Breast epithelium (tissue), 4 donors: ENCODE measurements at places on chromosomes 6 and 20. TPM values are rescaled to one million over a fixed set of nuclear protein-coding genes. Genes with fewer than 3 reads are reported as not detected.

HDDC2 gene
- 88.1 TPM for total RNA-seq

MMUT gene
- 17.0 TPM for total RNA-seq

DNA sequence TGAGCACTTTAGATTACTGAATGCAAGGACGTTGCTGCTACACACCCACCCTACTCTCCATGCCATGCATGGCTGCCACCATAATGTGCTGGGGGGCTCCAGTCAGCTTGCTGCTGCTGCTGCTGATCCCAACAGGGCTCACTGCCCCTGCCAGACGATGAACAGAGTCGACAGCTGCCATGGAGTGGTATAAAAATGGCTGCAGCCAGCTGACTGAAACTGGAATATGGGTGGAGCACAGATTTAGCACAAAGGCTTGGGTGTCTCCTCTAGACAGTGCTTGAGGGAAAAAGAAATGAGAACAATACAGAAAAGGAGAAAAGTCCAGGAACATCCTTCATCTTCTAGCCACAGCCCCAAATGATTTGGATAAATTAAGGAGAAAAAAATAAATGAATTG, 150.7 kb downstream of the PDSS2 start:
- H3K27me3 ChIP-seq: no peaks in the 10 kb centered on the region
- no peaks in the 10 kb centered on the region for H3K36me3 ChIP-seq
- no peaks in the 10 kb centered on the region for H3K4me1 ChIP-seq
- no peak overlapping the region for H3K4me3 ChIP-seq

GRCh38 chr6:13189710-13190109, 138.6 kb downstream of the TBC1D7 start:
- H3K27me3 ChIP-seq: no peaks in the 10 kb centered on the region
- H3K4me1 ChIP-seq: no peaks in the 10 kb centered on the region
- no peak overlapping the region for H3K27ac ChIP-seq
- no peaks in the 10 kb centered on the region for H3K36me3 ChIP-seq

GRCh38 chr6:54601600-54602300, 244.8 kb upstream of the FAM83B start:
- no peaks in the 10 kb centered on the region for H3K36me3 ChIP-seq
- H3K27ac ChIP-seq: no peak overlapping the region
- no peaks in the 10 kb centered on the region for H3K27me3 ChIP-seq
- no peak for DNase-seq

DNA sequence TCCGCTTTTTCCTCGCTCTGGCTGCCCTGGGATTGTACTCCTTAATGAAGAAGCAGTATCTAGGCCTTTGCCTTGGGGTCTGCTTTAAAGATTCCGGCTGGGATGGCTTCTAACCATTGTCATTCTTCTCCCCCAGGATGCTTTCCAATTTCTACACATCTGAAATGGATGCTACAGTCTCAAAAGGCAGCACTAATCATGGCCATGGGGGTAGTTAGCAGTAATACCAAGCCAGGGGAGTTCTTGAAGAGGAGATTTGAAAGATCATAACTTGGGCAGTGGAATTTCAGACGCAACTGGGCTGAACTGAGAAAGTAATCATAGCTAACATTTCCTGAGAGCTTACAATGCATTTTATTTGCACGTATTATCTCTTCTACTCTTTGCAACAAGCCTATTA, 3.4 kb upstream of the PFDN4 start:
- H3K27me3 ChIP-seq: no peaks in the 10 kb centered on the region
- DNase-seq: no peak
- no peak overlapping the region for H3K4me3 ChIP-seq
- no peak overlapping the region for H3K27ac ChIP-seq
- H3K4me1 ChIP-seq: no peaks in the 10 kb centered on the region

DNA sequence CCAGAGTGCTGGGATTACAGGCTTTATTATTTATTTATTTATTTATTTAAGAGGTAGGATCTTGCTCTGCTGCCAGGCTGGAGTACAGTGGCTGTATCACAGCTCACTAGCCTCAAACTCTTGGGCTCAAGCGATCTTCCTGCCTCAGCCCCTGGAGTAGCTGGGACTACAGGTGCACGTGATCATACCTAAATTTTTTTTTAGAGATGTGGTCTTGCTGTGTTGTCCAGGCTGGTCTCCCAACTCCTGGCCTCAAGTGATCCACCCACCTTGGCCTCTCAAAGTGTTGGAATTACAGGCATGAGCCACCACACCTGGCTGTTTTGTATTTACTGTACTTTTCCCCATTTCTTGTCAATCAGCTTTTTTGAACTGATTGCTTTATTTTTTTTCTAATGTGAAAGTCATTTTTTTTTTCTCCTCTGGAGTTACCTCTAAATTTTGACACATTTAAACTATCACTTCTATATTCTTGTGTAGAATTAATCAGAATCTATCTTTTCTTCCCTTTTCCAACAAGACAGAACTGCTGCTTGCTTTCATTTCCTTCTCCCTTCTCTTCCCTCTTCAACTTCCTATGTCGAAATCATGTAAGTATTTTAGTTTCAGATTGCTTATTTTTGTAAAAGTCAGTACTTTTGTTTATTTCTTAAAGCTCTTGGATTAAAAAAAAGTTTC, 12.0 kb downstream of the PANK2 start:
- peak overlapping the region; percentile 0 for H3K4me3 ChIP-seq
- DNase-seq: no peak
- H3K36me3 ChIP-seq: no peaks in the 10 kb centered on the region
- H3K4me1 ChIP-seq: peaks cover 9% of the 10 kb centered on the region

GRCh38 chr20:50879649-50880550, 51.3 kb downstream of the ADNP start:
- no peaks in the 10 kb centered on the region for H3K36me3 ChIP-seq
- no peaks in the 10 kb centered on the region for H3K27me3 ChIP-seq
- no peak overlapping the region for H3K4me3 ChIP-seq
- H3K27ac ChIP-seq: no peak overlapping the region

DNA sequence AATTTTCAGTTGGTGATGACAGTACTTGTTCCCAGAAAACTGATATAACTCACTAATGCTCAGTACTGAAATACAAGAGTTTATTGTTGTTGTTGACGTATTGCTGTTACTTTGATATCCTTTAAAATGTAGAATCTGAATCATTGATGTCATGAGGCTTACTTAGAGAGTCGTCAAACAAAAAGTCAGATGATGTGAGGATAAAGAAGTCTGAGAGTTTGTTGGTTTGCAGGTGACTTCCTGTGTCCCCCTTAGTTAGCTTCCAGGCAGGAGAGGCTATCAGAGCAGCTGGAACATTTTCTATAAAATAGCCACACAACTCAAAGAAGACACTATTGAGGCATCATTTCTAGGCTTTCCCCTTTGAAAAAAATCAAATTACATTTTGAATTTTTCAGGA, 97.9 kb downstream of the ADGRG6 start:
- H3K27ac ChIP-seq: no peak overlapping the region
- H3K27me3 ChIP-seq: no peaks in the 10 kb centered on the region
- H3K4me3 ChIP-seq: no peak overlapping the region
- no peaks in the 10 kb centered on the region for H3K4me1 ChIP-seq
- H3K36me3 ChIP-seq: no peaks in the 10 kb centered on the region
- no peak for DNase-seq

DNA sequence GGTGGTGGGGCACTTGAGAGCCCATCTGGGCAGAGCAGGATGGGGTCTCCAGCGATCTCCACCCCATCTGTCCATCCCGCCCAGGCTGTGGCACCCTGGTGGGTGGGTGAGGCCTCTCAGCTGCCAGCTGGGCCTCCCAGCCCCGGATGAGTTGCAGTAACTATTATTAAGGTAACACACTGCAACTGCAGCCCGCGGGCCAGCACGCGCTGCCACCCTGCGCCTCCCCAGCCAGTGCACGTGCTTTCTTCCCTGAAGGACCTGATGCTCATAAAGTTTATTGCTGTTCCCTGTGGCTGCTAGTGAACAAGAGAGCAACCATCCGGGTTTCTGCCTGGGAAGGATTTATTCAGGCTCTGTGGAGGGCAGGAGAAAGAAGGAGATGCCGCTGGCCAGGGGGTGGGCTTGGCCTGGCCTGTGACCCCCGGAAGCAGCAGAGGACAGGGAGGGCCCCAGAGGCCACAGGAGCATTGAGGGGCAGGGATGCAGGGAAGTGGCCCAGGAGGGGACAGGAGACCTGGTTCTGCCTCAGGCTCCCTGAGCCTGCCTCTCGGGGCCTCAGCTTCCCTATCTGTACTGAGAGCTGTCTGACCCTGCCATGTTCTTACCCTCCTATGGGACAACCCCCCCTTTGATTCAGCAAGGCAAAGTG, 1.7 kb downstream of the IP6K3 start:
- DNase-seq: no peak
- H3K27me3 ChIP-seq: no peaks in the 10 kb centered on the region
- peak overlapping the region; percentile 4 for H3K4me3 ChIP-seq
- peaks cover 5% of the 10 kb centered on the region for H3K4me1 ChIP-seq
- peak overlapping the region; percentile 64 for H3K27ac ChIP-seq

DNA sequence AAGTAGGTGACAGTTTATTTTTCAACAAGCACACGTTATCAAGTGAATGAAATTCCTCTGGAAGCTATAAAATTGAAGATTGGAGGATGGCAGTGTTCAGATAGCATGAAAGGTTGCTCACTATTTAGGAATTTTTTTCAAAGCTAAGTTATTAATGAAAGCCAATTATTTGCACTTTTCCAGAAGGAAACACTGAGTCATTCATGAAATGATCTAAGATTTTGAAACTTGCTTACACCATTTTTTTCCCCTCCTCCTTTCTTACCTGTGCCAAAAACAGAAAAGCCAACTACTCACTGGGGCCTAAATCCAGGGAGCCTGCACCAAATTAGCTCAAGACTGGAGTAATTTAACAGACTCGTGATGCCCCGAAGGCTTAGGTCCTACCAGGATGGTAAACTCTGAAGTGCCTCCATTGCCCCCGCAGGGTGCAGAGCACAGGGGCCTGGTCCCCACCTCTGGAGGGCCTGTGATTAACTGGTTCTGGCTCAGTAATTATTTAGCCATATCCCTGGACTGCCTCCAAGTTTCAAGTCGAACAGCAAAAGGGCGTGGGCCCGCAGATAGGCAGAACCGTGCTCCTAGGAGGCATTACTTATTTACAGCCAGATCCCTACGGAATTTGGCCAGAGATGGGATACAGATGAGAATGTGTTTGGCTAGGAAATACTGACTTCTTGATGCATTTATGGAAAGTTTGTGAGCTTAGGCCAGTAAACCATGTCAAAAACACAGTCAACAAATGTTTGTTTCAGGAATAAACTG, 28.0 kb upstream of the ZNF217 start:
- DNase-seq: peak; percentile 50
- peak overlapping the region; percentile 93 for H3K27ac ChIP-seq
- H3K27me3 ChIP-seq: no peaks in the 10 kb centered on the region

DNA sequence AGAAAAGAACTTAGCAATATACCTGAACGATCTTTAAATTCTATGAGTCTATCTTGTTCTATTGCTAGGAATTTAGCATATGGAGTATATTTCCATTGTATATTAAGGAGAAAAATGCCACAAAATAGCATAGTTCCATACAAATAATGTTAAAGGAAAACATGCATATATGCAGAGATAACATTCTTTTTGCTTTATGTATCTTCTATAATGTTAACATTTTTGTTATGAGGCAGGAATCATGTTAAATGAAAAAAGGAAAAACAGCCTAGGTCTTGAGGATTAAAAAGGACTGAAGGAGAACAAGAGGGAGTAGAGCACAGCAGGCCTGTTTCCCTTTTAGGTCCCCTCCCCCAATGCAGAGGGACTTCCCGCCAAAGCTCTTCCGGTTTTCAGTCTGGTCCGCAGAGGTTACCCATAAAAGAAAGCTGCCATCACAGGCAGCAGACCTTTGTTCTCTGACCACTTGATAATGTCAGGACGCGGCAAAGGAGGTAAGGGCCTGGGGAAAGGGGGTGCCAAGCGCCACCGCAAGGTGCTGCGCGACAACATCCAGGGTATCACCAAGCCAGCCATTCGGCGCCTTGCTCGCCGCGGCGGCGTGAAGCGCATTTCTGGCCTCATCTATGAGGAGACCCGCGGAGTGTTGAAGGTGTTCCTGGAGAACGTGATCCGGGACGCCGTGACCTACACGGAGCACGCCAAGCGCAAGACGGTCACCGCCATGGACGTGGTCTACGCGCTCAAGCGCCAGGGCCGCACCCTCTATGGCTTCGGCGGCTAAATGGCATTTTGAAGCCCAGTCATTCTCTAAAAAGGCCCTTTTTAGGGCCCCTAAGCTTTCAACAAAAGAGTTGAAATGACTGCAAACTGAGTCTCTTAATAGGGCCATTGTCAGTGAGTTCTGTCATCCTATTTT, 108.4 kb upstream of the PRSS16 start:
- DNase-seq: no peak
- H3K36me3 ChIP-seq: no peaks in the 10 kb centered on the region
- H3K27me3 ChIP-seq: no peaks in the 10 kb centered on the region
- peaks cover 5% of the 10 kb centered on the region for H3K4me1 ChIP-seq

- no peaks in the 10 kb centered on the region for H3K27me3 ChIP-seq
- no peaks in the 10 kb centered on the region for H3K36me3 ChIP-seq
- H3K27ac ChIP-seq: no peak overlapping the region
- no peaks in the 10 kb centered on the region for H3K4me1 ChIP-seq
These were observed 33.3 kb upstream of the NRN1 start for GRCh38 chr6:6039946-6040509.

- DNase-seq: no peak
- no peak overlapping the region for H3K27ac ChIP-seq
- H3K4me1 ChIP-seq: no peaks in the 10 kb centered on the region
- no peaks in the 10 kb centered on the region for H3K27me3 ChIP-seq
These were observed 16.6 kb downstream of the LAMA2 start for GRCh38 chr6:128899341-128900050.

DNA sequence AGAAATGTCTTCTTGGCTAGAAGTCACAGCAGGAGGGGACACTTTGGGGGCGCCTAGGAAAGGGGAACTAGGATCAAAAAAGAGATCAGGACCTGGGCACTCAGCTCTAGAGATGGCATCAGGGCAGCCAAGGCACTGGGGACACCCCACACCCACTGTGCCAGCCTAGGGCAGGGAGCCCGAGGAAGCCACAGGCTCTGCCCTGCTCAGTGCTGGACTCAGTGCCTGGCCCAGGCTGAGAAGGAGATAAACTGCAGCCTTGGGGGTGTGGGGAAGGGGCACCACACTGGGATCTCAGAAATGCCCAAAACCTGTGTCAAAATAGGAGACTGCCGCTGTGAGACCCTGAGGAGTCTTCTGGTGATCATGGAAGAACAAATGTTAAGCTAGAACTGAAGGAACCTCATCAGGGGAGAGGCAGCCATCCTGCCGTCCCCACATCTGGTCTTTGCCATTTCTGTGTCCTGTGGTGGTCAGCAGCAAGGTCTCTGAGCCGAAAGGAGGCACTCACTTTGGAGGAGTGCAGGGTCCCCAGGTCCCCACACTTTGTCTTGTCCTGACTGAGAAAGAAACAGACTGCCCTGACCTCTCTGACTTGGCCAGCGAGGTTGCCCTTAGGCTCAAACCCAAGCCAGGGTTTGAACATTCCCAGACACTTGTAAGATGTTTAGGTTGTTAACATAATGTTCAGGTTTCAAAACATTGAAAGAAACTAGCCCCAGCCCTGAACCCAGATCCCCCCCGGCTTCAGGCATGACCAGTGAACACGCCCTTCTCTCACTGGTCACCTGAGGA, 2.3 kb downstream of the ARFRP1 start:
- no peak overlapping the region for H3K4me3 ChIP-seq
- no peak overlapping the region for H3K27ac ChIP-seq
- H3K27me3 ChIP-seq: no peaks in the 10 kb centered on the region
- no peak for DNase-seq
- peaks cover 7% of the 10 kb centered on the region for H3K36me3 ChIP-seq

- H3K4me1 ChIP-seq: no peaks in the 10 kb centered on the region
- no peaks in the 10 kb centered on the region for H3K27me3 ChIP-seq
- H3K27ac ChIP-seq: no peak overlapping the region
- H3K36me3 ChIP-seq: no peaks in the 10 kb centered on the region
- H3K4me3 ChIP-seq: no peak overlapping the region
These were observed 2.7 kb upstream of the MCCD1 start for GRCh38 chr6:31525932-31526591.

- no peak for DNase-seq
- no peak overlapping the region for H3K27ac ChIP-seq
- no peaks in the 10 kb centered on the region for H3K4me1 ChIP-seq
- no peak overlapping the region for H3K4me3 ChIP-seq
- H3K27me3 ChIP-seq: no peaks in the 10 kb centered on the region
These were observed 6.5 kb upstream of the LY6G5C start for GRCh38 chr6:31687321-31687720.
